ENCODE measurements at places on chromosomes 4 and X.

DNA sequence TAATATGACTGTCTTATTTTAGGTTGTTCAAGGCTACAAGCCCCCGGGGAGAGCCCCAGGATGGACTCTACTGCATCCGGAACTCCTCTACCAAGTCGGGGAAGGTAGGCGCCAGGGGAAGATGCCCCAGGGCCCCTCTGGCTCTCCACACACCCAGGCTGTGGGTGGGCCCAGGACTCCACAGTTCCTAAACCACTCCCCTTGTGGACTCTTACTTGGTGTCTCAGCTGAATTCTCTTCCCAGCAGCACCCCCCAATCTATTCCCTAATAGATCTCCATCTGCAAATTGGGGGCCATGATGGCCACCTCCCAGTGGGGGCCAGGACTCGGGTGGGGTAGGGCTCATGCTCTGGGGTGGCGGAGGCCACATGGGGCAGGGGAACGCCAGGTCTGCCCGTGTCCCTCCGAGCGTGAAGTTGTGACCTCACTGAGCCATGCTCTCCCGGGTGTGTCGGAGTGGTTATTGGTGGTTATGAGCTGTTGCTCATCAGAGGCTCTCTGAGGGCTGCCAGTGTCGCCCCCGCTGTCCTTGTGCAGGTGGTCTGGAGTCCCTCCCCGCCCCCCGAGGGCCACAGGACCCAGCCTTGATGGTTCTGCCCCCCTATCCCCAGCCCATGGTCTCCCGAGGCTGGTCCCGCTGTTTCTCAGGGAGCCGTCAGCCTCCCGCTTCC lies 11.2 kb upstream of the ADD1 start:
- DNase-seq = no peak

GRCh38 chr4:100894339-100894870 lies 376.6 kb upstream of the EMCN start:
- DNase-seq = no peak

- DNase-seq = peak; percentile 71
Measured at GRCh38 chr4:41360921-41361793, 104.4 kb downstream of the UCHL1 start.

- no peak for DNase-seq
Measured at GRCh38 chr4:113162089-113162488, 112.6 kb downstream of the ANK2 start.

DNA sequence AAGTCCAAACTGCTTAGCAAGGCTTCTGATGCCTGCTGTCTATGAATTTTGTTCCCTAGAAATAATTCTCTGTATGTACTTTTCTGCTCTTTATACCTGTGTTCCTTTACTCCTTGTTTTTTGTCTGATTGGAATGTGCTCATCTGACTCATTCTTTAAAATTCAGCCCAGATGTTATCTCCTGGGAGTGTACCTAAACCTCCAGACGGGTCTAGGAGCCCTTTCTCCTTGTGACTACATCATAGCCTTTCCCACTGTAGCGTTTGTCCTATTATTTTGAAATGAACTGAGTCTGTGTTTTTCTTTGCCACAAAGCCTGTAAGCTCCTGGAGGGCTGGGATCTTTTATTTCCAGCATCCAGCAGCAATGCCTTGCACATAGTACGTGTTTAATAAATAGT lies 26.3 kb downstream of the POLA1 start:
- no peak for DNase-seq

GRCh38 chr4:14066979-14067378 lies 439.5 kb upstream of the BOD1L1 start:
- no peak for DNase-seq

GRCh38 chr4:79073471-79073870 lies 134.2 kb upstream of the PAQR3 start:
- no peak for DNase-seq

- DNase-seq = no peak
Measured at GRCh38 chrX:136646602-136647239, 1.2 kb upstream of the CD40LG start.

DNA sequence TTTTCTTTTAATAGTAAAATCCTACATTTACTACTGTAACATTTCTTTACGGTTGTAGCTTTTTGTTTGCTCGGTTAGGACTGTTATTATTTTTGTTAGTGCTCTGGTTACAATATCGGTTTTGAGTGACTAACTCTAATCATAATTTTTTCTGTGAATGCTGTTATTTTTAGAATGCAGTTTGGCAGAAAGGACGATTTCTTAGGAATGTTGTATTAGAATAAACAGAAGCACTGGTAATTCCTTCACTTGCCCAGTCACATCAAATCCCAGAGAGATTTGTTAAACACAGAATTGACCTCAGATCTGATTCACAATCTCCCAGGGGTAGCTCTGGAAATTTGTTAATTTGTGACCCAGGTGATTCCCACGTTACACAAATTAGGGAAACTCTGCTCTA lies 21.7 kb downstream of the DDIT4L start:
- DNase-seq = peak; percentile 54

DNA sequence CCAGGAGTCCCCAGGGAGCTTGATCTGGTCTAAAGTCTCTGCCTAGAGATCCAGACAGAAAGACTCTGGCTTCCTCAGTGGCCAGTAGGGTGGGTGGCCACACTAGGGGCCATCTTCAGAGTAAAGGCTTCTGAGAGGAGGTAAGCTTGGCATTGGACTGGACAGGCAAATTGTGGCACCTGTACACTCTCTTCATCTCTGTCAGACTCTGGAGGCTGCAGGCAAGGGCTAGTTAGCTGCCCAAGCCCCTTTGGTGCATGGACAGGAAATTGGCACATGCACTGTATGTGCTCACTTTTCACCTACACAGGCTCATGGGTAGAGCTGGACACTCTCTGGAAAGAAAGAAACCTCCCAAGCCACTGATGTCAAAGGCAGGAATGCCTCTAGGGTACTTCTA lies 142.8 kb downstream of the PJA1 start:
- no peak for DNase-seq

DNA sequence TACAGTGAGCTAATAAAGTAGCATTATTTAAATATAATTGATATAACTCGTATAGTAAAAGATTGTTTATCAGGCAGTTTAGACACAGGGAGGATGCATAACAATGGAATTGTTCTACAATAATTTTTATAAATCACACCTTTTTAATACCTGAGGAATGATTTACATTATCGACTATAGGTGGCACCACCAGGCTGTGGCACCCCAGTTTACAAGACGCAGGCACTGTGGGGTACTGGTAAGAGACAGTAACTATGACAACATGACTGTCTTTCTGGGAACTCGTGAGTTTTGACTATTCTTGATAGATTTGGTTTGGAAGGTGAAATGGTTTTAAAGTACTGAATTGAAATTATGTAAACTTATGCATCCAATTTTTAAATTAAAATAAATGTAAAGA lies 27.1 kb upstream of the STBD1 start:
- DNase-seq = peak; percentile 11

GRCh38 chrX:11351375-11352295 lies 58.4 kb downstream of the AMELX start:
- peak; percentile 75 for DNase-seq

- DNase-seq = peak; percentile 1
Measured at GRCh38 chr4:103429283-103429682, 231.1 kb upstream of the CENPE start.

Data from M059J (cell line).